LNCaP clone FGC (cell line): ENCODE measurements at places on chromosomes 11 and 22.

DNA sequence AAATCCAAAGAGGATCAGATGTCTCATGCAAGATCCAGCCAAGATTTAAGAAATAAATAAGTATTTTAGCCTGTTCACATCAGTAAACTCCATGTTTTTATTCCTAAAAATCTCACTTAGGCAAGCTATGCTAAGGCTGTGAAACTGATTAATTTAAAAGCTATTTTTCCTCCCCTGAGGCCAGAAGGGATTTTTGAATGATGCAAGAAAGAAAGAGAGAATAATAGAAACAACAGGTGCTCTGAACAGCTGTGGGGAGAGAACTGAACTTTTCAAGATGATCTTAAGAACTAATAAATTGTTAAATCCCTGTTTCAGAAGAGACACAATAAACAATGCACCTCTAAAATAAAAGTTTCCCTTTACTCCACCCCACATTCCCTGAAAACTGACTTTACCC lies 241.6 kb downstream of the DLG2 start:
- DNase-seq = no peak

GRCh38 chr11:60362241-60362640 lies 16.1 kb upstream of the MS4A7 start:
- DNase-seq = no peak

- no peak for DNase-seq
Measured at GRCh38 chr22:42621505-42622002, 6.9 kb upstream of the POLDIP3 start.

DNA sequence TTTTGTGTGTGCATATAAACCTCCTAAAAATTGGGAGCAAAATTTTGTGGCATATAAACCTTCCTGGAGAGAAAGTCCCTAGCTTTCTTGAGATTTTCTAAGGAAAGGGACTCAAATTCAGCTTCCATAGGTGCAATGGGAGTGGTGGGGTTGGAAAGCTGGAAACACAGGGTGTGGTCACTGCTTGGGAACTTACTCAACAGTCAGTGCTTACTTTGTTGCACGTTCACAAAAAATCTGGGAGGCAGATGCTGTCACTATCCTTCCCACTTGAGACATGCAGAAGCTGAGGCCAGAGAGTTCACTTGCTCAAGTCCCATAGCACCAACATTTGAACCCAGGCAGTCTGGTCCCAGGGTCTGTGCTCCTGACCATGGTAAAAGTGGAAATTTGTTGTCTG lies 3.9 kb upstream of the CATSPERZ start:
- no peak for DNase-seq

DNA sequence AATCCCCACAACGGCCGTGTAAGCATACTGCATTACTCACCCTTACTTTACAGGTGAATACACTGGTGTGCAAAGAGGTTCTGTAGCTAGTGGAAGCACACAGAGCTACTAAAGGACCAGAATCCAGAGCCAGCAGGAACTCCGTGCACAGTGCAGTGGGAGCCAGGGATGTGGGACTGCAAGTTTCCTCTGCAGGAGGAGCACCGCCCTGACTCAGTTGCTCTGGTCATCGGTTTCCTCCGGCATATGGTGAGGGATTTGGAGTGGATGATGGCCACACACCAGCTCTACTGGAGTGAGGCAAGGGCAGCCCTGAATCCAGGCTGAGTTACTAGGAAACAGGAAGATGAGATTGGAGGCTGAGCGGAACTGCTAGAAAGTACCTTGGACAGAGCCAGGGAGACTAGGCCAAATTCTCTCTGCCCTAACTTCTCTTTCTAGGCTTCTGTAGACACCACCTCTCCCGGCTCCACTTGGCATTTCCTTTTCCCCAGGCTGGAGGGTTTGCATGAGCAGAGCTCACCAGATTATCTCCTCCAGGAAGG lies 18.2 kb upstream of the C22orf42 start:
- no peak for DNase-seq

DNA sequence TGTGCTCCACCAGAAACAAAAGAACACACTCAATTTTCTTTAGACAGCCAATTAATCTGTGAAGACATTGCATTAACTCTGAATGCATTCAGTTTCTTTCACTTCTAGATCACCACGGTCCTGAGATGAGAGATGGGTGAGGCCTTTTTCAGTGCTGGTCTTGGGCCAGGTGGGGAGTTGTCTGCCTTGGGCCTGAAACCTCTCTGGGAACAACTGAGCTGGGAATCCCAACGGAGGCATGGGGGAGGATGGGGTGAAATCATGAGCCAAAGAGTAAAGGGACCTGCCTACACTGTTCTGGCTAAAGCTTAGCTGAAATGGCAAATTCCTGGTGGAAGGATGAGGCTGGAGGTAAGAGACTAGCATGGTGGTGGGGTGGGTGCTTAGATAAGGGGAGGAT lies 353.5 kb upstream of the B3GAT1 start:
- DNase-seq = no peak

GRCh38 chr11:73242251-73243092 lies 24.4 kb downstream of the P2RY2 start:
- DNase-seq = no peak

- no peak for DNase-seq
Measured at GRCh38 chr11:57646194-57646798, 3.4 kb downstream of the YPEL4 start.

DNA sequence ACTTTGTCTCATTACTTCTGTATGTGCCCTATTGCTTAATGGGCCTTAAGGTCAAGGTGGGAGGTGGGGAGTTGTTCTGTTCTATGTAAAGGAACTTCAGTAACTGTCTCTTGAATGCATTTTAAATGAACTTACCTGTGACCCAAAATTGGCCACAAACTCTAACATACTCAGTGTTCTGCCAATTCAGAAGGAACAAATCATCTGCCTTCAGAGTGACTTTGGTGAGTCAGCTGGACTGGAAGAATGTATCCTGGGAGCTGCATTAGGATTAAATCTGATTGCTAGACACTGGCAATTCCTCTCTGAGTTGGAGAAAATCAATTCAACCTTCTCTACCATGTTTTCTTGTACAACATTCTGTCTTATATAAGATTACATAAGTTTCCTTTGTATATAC lies 1104.8 kb downstream of the DLG2 start:
- DNase-seq = no peak

GRCh38 chr11:55726715-55727324 lies 46.4 kb upstream of the OR5D13 start:
- no peak for DNase-seq

DNA sequence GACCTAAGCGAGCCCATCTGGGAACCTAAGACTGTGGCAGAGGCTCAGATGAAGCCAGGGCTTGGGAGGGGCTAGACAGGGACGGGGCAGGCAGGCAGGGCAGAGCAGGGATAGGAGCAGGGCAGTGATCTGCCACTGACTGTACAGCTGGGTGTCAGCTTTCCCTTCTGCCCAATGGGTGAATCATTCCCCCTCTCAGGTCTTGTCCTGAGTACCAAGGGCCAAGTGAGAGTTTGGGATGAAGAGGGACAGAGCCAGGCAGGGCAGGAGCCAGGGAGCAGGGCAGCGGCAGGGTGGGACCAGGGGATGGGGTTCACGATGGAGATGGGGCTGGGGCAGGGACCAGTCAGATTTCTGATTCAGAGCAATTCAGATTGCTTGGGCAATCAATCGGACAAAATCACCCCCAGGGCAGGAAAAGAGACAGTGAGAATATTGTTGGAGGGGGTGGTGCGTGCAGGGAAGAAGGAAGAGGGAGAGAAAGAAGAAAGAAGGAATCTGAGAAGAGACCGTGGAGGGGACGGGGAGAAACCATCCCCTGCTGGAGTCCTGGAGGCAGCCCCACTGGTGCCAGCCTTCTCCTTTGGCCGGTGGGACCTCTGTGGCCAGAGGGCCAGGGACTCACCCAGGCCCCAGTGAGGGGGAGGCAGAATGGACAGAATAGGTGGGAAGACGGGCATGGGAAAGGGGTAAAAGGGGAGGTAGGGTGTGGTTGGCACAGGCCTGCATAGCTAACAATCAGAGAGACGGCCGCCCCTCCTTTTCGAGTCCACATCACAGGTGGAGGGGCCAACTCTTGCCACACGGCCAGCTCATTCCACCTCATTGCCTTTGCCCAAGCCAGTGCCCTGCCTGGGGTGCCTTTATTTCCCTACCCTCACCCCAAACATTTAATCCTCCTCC lies 47.2 kb downstream of the CYTH4 start:
- no peak for DNase-seq

DNA sequence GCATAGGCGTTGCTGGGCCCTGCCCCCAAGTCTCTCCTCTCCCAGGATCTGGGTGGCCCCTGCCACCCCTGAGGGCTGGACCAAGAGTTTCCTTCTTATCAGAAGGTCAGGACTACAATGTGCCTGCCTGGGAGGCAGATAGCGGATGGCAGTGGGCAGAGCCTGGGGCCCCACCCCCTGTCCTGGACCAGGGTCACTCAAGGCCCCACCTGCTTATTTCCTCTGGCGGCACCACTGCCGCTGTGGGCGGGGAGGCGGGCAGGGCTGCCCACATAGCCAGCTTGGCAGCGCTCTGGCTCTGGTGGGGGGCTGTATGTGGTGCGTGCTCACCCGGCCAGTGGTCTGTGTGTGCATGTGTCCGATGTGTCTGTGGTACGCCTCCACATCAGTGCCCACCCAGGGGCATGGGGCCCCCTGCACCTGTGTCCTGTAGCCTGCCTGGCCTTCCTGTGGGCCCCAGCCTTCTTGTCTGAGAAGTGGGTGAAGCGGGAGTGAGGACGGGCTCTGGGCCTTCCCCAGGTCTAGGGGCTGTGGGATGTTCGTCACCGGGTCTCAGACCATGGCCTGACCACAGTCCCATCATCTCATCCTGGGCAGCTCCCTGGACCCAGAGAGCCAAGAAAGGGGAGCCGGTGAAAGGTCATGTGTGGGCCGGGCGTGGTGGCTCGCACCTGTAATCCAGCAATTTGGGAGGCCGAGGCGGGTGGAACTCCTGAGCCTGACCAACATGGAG lies 3.0 kb downstream of the GAS2L1 start:
- no peak for DNase-seq

- DNase-seq = no peak
Measured at GRCh38 chr11:92022499-92022898, 202.1 kb upstream of the FAT3 start.

DNA sequence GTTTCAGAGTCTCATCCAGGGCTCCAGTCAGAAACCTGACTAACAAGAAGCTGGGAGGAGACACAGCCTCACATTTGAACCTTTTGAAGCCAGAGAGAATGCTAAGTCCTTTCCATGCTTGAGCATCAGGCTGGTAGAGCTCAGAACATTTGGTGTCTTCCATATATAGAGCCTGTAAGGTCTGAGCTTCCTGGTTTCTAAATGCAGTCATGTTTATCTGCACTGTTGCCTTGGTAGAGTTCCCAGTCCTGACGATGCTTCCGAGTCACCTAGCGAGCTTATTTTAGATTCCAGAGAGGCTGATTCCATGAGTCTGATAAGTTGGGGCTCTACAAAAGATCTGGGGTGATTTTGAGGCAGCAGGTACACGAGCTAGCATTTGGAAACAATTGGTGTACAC lies 68.4 kb upstream of the SORL1 start:
- DNase-seq = no peak

DNA sequence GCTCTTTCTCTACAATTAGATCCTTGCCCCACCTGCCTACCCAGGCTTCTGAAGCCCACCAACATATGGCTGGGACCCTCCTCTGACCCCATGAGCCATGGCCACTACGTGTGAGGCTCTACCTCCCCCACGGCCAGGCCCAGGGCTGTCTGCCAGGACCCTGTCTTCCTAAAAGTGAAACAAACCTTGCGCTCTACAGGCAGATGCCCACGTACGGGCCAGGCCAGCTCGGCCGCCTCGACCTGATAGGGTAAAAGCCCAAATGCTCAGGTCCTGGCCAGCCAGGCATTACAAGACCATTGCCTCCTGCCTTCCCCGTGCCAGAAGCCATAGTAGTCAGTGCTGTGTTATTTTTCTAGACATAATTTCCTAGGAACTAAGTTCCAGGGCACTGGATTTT lies 1496.4 kb downstream of the BRD1 start:
- DNase-seq = no peak
